Upper lobe of right lung (tissue), 1 donor: ENCODE measurements at places on chromosomes 5 and 9.

GRCh38 chr9:92170848-92171247, 55.6 kb upstream of the SPTLC1 start:
- DNase-seq = peak; percentile 78

DNA sequence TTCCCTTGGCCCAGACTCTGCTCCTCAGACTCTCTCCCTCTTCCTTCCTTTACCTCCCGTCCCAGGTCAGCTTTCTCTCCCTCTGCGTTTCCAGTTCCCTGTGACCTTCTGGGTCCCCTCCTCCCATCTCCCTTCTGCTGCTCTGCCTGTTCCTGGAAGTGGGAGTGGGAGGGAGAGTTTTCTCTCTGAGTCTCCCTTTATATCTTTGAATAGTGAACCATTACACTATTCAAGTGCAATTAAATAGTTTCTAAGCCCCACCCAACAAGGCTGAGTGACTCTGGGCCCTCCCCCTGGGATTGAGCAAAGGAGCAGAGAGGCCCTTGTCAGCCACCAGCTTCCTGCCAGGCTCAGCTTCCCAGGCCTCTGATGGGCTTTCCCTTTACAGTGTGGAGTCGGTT, 34.8 kb downstream of the THBS4 start:
- peak; percentile 74 for DNase-seq

- DNase-seq = no peak
These were observed 23.4 kb upstream of the COL27A1 start for GRCh38 chr9:114131808-114132549.

DNA sequence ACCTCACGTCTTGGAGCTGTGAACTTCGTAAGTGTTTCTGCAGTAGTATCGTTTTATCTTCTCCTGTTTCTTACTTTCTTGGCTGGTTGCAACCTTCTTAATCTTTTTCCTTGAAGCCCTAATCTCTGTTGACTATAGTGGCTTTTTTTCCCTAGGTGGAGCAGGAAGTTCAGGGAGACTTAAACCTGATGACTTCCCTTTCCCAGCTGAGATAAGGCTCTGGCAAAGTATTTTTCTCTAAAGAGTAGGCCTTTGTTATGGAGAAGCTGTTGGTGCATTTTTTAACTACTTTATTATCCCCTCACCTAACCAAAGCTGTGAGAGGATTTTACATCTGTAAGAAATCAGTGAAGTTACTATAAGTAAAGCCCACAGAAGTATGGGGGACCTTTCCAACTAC, 723.1 kb upstream of the RIOK2 start:
- no peak for DNase-seq

- DNase-seq = no peak
These were observed 8.5 kb downstream of the OSTF1 start for GRCh38 chr9:75096796-75097195.

DNA sequence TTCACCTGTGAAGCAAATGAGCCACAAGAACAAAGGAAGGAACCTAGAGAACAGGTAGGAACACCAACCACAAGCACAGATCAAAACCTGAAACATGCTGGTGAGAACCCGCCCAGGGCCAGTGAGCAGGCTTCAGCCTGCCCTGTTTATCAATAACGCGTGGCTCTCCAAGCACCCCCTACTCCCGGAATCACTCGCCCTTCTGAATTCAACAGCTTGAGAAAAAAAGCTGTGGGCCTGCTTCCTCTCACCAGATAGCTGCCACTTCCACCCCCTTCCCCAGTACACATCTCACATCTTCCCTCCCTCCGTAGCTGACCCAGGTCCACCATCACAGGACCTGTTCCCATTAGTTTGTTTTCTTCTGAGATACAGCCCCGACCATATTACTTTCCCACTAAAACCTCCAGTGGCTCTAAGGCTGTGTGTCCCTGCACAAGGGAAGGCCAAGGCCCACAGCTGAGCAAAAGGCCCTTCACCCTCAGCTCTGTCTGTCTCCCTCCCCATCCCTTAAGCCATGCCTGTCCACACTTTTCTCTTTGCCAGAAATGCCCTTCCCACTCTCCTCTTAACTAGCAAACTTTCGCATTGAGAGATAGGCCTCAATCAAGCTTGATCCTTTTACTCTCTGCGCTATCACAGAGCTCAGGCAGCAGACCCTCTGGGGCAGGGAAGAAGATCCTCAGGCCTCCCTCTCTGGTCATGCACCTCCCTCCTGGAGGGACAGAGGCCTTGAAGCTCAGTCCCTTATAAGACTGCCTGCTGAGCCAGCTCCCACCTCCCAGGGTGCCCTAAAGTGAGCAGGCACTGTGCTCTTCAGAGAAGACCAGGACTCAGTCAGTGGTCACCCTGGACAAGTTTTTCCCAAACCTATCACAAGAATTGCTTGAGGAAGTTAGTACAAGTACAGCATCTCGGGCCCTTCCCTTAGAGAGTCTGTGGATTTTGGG, 30.1 kb downstream of the B4GALT1 start:
- no peak for DNase-seq

- DNase-seq = no peak
These were observed 372.4 kb downstream of the SEMA5A start for GRCh38 chr5:9173281-9174048.

DNA sequence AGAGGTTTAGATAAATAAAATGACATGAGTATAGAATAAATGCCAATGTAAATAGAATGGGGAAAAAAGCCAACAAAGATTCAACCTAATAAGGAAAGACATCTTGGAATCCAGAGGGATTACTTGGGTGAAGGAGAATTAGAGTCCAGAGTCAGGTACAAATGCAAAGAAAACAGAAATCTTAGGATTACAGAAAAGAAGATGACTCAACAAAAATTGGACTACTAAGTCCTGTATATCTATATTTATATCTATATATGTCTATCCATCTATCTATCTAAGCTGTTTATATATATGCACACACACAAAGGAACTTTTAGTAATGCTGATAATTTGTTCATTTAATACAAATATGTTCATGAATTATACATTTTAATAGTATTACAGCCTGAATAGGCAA, 27.6 kb downstream of the FAM174A start:
- no peak for DNase-seq

- no peak for DNase-seq
These were observed 45.8 kb upstream of the RNF38 start for GRCh38 chr9:36445800-36446361.

GRCh38 chr9:110156416-110156815, 51.5 kb downstream of the C9orf152 start:
- DNase-seq = no peak

DNA sequence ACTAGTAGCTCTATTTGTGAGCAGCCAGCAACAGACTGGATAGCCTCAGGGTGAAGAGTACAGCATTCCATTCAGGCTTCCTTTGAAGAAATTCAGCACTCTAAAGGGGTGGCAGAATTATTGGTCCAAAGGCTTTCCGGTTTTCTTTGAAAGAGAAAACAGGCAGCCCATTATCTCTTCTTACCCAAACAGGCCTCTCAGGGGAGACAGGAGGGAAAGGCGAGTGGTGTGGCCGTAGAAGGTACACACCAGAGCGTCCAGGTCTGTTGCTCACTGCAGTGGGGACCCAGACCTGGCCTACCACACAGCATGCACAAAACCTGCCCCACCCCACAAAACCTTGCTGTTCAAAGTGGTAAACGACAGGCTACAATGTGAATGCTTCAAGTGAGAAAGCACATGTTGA, 83.3 kb downstream of the ZNF608 start:
- no peak for DNase-seq

GRCh38 chr5:32814620-32815019, 103.5 kb downstream of the NPR3 start:
- DNase-seq = no peak

DNA sequence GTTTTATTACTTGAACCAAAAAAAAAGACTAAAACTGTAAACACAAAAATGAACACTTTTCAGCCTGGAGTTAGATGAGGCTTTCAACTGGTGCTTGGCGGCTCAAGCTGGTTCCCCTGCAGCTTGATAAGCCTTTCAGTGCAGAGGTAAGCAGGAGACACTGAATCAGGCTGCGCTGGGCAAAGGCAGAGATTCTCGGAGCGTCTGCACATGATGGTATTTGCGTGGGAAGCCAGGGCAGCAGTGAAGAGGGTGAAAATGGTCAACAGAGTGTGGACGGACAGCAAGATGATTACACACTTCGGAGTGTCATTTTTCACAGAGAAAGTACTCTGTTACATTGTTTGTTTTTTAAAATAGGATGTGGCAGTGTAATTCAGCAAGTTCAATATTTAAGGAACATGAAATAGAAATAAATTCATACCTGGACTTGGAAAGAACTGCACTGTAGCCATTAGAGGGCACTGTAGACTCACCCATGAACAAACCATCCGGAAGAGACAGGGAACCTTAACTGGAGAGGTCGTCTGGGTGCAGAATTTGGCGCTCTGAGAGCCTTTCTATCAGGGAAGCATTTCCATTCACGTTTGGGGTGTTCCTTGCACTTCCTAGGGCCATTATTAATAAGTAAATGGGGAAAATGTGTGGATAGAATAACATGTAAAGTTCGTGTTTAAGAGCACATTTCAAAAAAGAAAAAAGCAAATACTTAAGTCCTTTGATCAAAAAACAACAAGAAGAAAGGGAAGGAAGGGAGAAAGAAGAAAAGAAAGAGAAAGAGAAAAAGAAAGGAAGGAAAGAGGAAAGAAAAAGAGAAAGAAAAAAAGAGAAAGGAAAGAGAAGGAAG, 69.8 kb downstream of the ICE1 start:
- no peak for DNase-seq

- DNase-seq = no peak
These were observed 15.9 kb downstream of the RLN2 start for GRCh38 chr9:5288591-5288990.

GRCh38 chr5:77356740-77357139, 135.4 kb downstream of the WDR41 start:
- no peak for DNase-seq

DNA sequence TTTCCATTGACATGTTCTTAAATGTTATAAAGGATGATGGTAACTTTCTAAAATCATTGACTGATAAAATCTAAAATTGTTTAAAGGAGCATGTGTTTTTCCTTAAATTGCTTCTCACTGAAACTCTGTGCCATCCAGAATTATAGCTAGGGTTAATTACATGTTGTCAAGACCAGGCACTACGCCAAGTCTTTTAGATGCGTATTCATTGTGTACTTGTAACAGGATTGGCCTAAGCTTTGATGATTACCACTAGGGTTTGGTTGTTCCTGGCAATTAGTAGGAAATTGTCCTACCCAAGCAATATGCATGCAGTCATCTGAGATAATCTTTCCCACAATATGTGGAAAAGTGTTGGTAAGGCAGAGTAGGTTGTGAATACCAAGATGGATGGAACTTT, 43.8 kb downstream of the PRKACG start:
- no peak for DNase-seq

GRCh38 chr5:133627180-133627579, 14.8 kb upstream of the FSTL4 start:
- DNase-seq = no peak

GRCh38 chr9:128118472-128118857, 9.1 kb downstream of the PTGES2 start:
- no peak for DNase-seq

- no peak for DNase-seq
These were observed 11.9 kb downstream of the TNFAIP8 start for GRCh38 chr5:119367502-119368237.

- DNase-seq = no peak
These were observed 26.9 kb upstream of the LNPEP start for GRCh38 chr5:96909003-96909402.

- no peak for DNase-seq
These were observed 169.1 kb upstream of the CDH18 start for GRCh38 chr5:20157089-20157488.

DNA sequence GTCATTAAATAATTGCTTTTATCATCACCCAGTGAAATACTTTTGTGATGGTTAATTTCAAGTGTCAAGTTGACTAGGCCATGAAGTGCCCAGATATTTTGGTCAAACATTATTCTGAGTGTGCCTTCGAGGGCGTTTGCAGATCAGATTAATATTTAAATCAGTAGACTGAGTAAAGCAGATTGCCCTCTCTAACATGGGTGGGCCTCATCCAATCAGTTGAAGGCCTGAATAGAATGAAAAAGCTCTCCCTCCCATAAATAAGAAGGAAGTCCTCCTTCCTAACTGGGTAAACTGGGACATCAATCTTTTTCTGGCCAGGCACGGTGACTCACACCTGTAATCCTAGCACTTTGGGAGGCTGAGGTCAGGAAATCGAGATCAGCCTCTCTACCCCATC, 12.4 kb upstream of the FGF10 start:
- DNase-seq = no peak

DNA sequence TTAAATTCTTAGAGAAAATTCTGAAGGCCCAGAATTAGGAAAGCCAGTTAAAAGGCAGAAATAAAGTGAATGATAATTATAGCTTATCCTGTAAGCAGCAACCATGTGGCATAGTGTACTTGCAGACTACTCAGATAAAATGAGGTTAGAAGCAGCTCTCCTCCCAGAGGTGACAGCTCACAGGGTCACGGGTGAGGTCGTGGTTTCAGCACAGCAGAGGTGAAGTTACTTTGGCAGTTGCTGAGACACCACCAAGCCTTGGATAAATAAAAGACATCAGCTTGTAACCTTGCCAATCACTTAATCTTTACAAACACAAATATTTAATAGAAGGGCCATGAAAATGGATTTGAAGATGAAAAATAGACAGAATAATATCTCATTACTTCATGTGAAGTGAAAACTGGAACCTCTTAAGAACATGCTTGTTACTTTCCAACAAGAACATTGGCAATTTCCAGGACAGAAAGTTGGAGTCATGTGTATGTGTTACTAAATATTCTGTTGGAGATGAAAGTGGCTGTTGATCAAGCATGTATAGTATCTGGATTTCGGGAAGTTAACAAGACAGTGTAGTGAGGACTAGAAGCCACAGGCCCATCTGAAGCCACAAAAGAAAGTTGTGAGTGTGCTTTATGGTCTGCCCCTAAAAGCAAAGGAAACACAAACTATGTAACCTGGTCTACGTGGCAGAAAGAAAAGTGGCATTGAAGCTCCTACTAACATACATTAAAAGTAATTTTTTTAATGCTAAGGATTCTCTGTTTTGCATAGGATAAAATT, 134.4 kb downstream of the ERCC6L2 start:
- DNase-seq = no peak

- DNase-seq = no peak
These were observed 109.2 kb downstream of the SH3TC2 start for GRCh38 chr5:148953711-148954110.

GRCh38 chr9:96686638-96687335, 31.7 kb upstream of the PRXL2C start:
- peak; percentile 94 for DNase-seq

GRCh38 chr9:38208206-38208901, 139.3 kb upstream of the SHB start:
- DNase-seq = no peak

DNA sequence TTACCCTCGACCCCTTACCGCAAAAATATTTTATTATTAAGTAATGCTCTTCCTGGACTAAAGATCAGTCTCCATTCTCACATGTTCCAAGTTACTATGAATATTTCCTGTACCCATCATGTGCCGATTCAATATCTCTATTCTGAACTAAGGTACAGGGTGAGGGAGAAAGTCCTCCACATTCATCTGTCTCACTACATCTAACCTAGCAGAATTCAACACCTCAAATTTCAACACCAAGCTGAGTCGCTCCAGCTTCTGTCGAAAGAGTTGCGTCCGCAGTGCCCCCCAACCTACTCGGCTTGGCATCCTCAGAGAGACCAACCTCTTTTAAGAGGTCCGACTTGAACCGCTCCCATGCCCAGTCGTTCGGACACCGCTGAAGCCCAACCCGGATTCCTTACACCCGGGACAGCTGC, 1.0 kb downstream of the CERT1 start:
- no peak for DNase-seq
